ENCODE measurements at places on chromosomes 6 and 20. TPM values are rescaled to one million over a fixed set of nuclear protein-coding genes. Genes with fewer than 3 reads are reported as not detected.
A peak's percentile ranks its signal among the peaks of the same experiment; 100 is the strongest.

DNA sequence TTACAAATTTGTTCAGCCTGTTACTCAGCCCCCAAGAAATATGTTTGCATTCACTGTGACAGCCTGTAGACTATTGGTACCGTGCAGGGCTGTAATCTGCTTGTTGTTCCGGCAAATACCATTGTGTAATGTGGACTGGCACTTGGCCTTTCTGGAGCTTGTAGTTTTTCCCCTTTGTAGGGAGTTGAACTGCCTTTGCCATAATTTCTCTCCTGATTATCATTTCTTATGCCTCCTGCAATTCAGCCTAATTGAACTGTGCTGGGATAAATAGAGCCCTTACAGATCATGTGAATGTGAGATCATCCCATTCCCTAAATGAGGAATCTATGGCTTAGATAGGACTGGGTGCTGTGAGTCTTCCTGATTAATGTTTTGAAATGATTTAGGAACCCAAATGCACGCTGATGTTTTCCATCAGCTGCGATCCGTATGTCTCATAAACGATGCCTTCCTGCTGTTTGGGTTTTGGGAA, 185.1 kb downstream of the JARID2 start:
- DNase-seq = no peak
- no peak overlapping the region for H3K4me3 ChIP-seq
- peaks cover 44% of the 10 kb centered on the region for H3K36me3 ChIP-seq
- no peaks in the 10 kb centered on the region for H3K27me3 ChIP-seq

- peaks cover 20% of the 10 kb centered on the region for H3K4me1 ChIP-seq
- peak overlapping the region; percentile 90 for H3K4me3 ChIP-seq
- H3K27me3 ChIP-seq = peaks cover 18% of the 10 kb centered on the region
- no peak for DNase-seq
- peak overlapping the region; percentile 81 for H3K27ac ChIP-seq
Observed at GRCh38 chr6:111088668-111089003, 1.3 kb downstream of the SLC16A10 start.

DNA sequence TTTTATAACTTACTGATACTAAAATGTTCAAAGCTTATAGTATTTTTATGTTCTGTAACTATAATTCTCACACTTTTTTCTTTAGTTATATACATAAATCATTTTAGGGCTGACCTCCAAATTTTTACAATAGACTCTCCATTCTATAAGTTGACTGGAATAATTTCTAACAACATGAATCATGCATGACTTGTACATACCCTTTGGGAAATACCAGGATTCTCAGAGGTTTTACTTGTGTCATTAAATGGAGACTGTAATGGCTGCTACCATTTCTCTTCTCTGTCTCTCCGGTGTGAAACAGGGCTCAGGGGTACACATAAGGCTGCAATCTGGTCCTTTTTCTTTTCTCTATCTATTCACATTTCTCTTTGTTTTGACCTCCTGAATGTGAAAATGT, 222.2 kb upstream of the FLRT3 start:
- H3K4me3 ChIP-seq = no peak overlapping the region
- no peaks in the 10 kb centered on the region for H3K4me1 ChIP-seq
- no peaks in the 10 kb centered on the region for H3K27me3 ChIP-seq
- no peak overlapping the region for H3K27ac ChIP-seq
- H3K36me3 ChIP-seq = no peaks in the 10 kb centered on the region
- DNase-seq = no peak

DNA sequence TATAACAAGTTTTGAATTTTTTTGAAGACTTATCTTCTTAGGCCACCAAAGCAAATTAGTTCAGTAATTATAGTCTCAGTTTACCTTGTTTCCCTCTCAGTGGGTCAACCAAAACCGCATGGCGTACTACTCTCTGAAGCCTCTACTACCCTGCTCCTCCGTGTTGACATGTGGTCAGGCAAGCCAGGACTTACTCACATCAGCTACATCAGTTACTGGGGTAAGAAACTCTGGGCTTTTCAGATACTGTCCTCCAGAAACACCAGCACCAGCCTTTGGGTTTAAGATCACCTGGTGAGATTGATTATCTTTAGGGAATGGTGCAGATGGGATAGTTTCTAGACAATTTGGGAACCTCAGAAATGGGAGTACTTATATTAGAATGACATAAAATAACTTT, 55.1 kb downstream of the KCNQ5 start:
- no peaks in the 10 kb centered on the region for H3K4me1 ChIP-seq
- no peak for DNase-seq
- peaks cover 2% of the 10 kb centered on the region for H3K36me3 ChIP-seq
- no peaks in the 10 kb centered on the region for H3K27me3 ChIP-seq
- H3K4me3 ChIP-seq = no peak overlapping the region
- no peak overlapping the region for H3K27ac ChIP-seq

DNA sequence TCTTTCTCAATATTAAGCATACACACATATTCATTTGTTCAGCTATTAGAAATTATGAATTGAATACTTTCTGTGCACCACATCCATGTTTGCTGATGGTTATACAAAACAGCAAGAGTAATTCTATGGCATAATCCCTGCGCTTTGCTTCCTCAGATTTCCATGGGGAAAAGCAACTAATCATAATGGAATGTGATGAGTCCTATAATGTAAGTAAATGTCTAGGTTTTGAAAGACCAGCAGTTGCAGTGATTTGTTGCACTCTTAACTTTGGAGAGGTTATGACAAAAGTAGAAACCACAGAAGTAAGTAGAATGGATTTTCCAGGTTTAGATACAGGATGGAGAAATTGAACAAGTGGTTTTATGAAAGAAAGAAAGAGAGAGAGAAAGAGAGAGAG, 652.1 kb downstream of the CBLN4 start:
- H3K27ac ChIP-seq = no peak overlapping the region
- no peak for DNase-seq
- no peak overlapping the region for H3K4me3 ChIP-seq
- no peaks in the 10 kb centered on the region for H3K4me1 ChIP-seq

DNA sequence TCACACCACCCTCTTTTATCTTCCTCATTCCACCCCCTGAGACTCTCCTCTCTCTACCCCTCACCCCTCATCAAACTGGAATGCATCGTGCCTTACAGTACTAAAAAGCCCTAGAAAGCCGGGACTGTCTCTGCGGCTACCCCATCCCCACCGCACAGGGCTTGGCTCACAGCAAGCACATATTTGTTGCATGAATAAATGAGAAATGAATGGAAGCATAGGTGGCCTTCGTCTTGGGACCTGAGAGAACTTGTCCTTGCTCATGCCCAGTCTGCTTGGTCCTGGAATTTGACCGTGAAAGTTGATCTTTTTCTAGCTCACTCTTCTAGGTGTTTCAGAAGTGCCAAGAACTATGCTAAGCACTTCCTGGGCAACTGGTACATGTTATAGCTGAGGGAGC, 53.3 kb downstream of the APCDD1L start:
- H3K4me3 ChIP-seq = no peak overlapping the region
- DNase-seq = no peak
- no peaks in the 10 kb centered on the region for H3K36me3 ChIP-seq
- no peaks in the 10 kb centered on the region for H3K4me1 ChIP-seq
- H3K27ac ChIP-seq = no peak overlapping the region
- H3K27me3 ChIP-seq = no peaks in the 10 kb centered on the region

DNA sequence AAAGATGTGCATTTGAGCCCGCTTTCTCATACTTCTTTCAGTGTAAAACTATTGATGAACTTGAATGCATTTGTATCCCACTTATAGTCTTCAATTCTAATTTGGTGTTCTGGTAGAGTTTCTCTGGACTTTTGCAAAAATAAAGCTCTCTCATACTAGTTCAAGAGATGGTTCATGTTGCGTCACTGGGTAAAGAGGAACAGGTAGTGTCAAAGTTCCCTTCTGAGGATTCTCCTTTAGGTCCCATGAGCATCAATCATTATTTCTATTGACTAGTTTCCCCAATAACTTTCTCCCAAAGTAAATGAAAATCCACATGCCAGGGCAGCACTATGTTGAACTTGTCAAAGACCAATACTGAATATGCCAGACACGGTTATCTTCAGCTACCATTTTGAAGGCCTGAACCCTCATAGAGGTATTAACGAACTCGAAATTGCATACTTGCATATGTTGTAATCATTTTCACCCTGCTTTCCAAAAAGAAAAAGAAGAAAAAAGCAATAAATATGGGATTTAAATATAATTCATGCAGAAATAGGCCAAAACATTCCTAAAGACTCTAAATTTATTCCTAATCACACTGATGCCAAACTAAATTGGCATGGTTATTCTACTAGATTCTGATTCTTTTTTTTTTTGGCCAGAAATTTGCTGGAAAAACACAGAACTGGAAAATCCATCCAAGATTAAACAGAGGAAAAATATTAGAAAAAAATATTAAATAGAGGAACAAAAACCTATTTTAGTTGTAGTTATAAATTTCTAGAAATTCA, 84.5 kb downstream of the SGK1 start:
- H3K27me3 ChIP-seq = no peaks in the 10 kb centered on the region
- H3K4me1 ChIP-seq = peaks cover 28% of the 10 kb centered on the region
- no peak overlapping the region for H3K4me3 ChIP-seq

DNA sequence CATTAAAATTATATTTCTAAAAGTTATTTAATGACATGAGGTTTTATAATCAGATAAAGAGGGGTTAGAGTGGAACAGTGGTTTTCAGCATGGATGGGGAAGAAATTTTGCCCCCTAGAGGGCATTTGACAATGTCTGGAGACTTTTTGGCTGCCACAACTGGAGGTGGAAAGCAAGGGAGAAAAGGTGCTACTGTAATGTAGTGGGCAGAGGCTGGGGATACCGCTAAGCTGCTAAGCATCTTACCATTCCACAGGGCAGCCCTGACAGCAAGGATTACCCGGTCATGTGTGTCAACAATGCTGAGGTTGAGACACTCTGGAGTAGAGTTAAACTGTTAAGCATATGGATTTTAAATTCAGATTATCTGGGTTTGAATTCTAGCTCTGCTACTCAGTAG, 52.9 kb upstream of the FABP7 start:
- DNase-seq = no peak
- H3K4me3 ChIP-seq = no peak overlapping the region
- no peaks in the 10 kb centered on the region for H3K36me3 ChIP-seq
- H3K27me3 ChIP-seq = peaks cover 1% of the 10 kb centered on the region

DNA sequence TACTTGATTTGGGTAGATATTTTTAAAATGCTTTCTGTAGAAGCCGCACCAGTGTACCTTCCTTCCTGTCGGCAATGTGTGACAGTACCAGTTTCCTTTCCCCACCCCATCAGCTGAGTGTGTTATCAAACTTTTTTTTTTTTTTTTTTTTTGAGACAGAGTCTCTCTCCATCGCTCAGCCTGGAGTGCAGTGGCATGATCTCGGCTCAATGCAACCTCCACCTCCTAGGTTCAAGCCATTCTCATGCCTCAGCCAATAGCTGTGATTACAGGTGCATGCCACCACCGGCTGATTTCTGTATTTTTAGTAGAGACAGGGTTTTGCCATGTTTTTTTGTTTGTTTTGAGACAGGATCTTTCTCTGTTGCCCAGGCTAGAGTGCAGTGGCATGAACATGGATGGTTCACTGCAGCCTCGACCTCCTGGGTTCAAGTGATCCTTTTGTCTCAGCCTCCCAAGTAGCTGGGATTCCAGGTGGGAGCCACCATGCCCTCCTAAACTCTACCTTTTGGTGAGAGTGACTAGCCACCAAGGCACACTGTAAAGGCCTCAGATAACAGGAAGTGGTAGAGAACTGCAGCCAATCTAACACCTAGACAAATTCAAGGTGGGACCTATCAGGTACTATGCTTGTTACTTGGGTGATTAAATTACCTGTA, 26.5 kb upstream of the ZBTB22 start:
- H3K27me3 ChIP-seq = peaks cover 5% of the 10 kb centered on the region
- peaks cover 29% of the 10 kb centered on the region for H3K4me1 ChIP-seq
- H3K36me3 ChIP-seq = no peaks in the 10 kb centered on the region

GRCh38 chr6:24720131-24720603, 1.2 kb upstream of the C6orf62 start:
- H3K27me3 ChIP-seq = no peaks in the 10 kb centered on the region
- peaks cover 38% of the 10 kb centered on the region for H3K4me1 ChIP-seq
- DNase-seq = peak; percentile 95
- H3K27ac ChIP-seq = peak overlapping the region; percentile 100
- H3K36me3 ChIP-seq = peaks cover 42% of the 10 kb centered on the region
- peak overlapping the region; percentile 99 for H3K4me3 ChIP-seq

- H3K4me1 ChIP-seq = peaks cover 5% of the 10 kb centered on the region
- no peak overlapping the region for H3K4me3 ChIP-seq
- no peak overlapping the region for H3K27ac ChIP-seq
Observed at GRCh38 chr6:128573036-128573435, 52.6 kb upstream of the PTPRK start.

DNA sequence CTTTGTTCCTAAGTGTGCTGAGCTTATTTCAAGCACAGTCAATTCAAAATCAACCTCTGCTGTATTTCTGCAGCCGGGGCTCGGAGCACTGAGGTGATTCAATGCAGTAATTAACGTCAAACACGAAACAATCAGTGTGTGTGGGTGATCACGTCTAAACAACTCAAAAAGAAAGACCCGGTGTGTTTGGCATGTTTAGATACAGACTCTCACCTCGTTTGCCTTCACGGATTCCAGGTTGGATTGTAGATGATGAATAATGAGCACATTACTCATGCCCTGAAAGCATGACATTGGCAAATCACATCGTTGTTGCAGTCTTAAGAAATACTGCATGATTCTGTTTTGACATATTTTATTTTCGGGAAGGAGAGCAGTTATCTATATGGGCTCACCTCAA, 231.0 kb downstream of the QKI start:
- H3K36me3 ChIP-seq = no peaks in the 10 kb centered on the region
- H3K4me1 ChIP-seq = no peaks in the 10 kb centered on the region
- H3K4me3 ChIP-seq = no peak overlapping the region
- DNase-seq = no peak
- no peak overlapping the region for H3K27ac ChIP-seq

- no peak overlapping the region for H3K27ac ChIP-seq
- H3K4me3 ChIP-seq = no peak overlapping the region
- no peak for DNase-seq
- peaks cover 12% of the 10 kb centered on the region for H3K4me1 ChIP-seq
Observed at GRCh38 chr20:24770628-24771541, 178.2 kb upstream of the CST7 start.

DNA sequence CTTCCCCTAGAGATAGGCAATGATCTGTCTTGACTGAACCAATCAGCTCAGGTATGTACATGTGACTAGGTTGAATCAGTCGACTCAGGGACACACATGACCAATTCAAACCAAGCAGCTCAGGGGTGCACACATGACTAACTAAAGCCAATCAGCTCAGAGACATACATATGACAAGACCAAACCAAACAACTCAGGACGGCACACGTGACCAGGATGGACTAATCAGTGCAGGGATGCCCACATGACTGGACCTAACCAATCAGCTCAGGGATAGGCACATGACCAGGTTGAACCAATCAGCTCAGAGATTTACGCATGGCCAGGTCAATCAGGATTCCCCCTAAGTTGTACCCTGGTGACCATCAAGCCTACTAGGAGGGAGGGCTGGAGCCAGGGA, 310.3 kb downstream of the CDH26 start:
- no peaks in the 10 kb centered on the region for H3K27me3 ChIP-seq
- H3K27ac ChIP-seq = no peak overlapping the region
- no peaks in the 10 kb centered on the region for H3K36me3 ChIP-seq

GRCh38 chr6:130873746-130874145, 46.5 kb downstream of the SMLR1 start:
- no peak overlapping the region for H3K4me3 ChIP-seq
- no peaks in the 10 kb centered on the region for H3K36me3 ChIP-seq
- H3K27me3 ChIP-seq = peaks cover 3% of the 10 kb centered on the region
- no peak for DNase-seq
- no peak overlapping the region for H3K27ac ChIP-seq
- H3K4me1 ChIP-seq = peaks cover 2% of the 10 kb centered on the region

The SPTLC3 gene
- 0.26 TPM for total RNA-seq

The GINS1 gene
- 43.2 TPM for total RNA-seq

The COL19A1 gene
- not detected for total RNA-seq

The ZC2HC1B gene
- total RNA-seq = not detected

The ADTRP gene
- total RNA-seq = 4.7 TPM

The BHLHE23 gene
- not detected for total RNA-seq

The CYP21A2 gene
- not detected for total RNA-seq

The FOXS1 gene
- total RNA-seq = not detected

The CALHM4 gene
- total RNA-seq = not detected

The SRXN1 gene
- total RNA-seq = 24.1 TPM

The HLA-DRB5 gene
- total RNA-seq = 5.1 TPM

The LRRN4 gene
- not detected for total RNA-seq
